GM04503 (cell line): ENCODE measurements at places on chromosomes 7 and 10.
A peak's percentile ranks its signal among the peaks of the same experiment; 100 is the strongest.

DNA sequence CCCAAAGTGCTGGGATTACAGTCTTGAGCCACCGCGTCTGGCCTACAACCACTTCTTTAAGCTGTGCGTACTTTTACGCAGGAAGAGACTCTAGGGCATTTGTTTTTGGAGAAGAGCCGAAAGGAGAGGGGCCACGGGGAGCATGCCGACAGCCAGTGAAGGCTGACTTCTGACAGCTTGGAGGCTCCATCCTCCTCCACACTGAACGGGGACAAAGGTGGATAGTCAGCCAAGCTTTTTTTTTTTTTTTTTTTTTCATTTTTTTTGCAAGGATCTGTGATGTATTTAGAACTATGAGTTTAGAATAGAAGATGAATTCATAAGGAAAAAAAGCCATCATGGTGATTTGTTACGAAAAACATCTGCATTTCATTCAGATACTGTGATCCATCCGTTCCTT lies 221.7 kb downstream of the ARHGAP21 start:
- no peak for DNase-seq

DNA sequence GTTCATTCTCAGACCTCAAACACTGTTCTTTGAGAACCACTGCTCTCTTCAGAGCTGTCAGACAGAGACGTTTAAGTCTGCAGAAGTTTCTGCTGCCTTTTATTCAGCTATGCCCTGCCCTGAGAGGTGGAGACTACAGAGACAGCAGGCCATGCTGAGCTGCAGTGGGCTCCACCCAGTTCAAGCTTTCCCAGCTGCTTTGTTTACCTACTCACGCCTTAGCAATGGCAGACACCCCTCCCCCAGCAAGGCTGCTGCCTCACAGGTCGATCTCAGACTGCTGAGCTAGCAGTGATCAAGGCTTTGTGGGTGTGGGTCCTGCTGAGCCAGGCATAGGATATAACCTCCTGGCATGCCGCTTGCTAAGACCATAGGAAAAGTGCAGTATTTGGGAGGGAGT lies 80.5 kb upstream of the CYP2C9 start:
- DNase-seq = no peak

DNA sequence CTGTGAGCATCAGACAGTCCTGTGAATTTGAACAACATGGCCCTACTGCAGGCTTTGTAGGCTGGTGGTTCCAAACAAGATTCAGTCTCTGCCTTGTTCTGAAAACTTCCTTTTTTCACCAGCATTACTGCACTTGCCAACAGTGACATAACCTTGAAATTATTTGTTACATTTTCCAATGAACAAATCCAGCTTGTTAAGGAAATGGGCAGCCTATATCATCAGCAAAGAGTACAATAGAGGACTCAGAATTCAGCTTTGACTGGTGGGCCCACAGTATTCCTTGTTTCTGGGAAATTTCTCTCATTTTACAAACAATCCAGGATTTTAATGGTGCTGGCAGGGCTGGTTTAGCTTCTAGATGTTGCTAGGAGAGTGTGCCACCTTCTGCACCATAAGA lies 703.7 kb upstream of the FZD8 start:
- no peak for DNase-seq

GRCh38 chr10:92420546-92421275 lies 129.7 kb downstream of the MARCHF5 start:
- DNase-seq = no peak

DNA sequence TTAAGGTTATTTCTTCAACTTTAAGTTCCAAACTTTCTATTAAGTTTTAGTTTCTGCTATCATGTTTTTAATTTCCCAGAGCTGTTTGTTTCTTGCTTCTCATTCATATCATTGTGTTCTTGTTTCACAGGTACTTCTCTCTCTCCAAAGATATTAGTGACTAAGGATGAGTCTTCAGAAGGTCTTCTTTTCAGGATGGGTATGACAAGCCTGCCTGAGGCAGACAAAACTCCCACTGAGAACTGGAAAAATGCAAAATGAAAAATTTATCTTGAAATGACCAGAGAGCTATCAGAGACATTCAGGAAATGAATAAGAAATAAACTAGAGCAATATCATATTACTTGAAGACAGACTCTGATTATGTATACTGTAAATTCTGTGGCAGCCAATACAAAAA lies 110.8 kb upstream of the EGFR start:
- no peak for DNase-seq

DNA sequence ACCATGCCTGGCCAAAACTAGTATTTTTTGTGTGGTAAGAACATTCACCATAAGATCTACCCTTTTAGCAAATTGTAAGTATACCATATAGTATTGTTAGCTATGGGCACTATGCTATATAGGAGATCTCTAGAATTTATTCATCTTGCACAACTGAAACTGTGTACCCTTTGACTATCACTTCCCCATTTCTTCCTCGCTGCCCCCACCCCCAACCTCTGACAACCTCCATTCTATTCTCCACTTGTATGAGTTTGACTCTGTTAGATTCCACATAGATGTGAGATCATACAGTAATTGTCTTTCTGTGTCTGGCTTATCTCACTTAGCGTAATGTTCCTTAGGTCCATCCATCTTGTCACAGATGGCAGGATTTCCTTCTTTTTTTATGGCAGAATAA lies 3.6 kb downstream of the CASP7 start:
- no peak for DNase-seq

- DNase-seq = no peak
These were observed 111.1 kb downstream of the CPED1 start for GRCh38 chr7:121099572-121099971.

DNA sequence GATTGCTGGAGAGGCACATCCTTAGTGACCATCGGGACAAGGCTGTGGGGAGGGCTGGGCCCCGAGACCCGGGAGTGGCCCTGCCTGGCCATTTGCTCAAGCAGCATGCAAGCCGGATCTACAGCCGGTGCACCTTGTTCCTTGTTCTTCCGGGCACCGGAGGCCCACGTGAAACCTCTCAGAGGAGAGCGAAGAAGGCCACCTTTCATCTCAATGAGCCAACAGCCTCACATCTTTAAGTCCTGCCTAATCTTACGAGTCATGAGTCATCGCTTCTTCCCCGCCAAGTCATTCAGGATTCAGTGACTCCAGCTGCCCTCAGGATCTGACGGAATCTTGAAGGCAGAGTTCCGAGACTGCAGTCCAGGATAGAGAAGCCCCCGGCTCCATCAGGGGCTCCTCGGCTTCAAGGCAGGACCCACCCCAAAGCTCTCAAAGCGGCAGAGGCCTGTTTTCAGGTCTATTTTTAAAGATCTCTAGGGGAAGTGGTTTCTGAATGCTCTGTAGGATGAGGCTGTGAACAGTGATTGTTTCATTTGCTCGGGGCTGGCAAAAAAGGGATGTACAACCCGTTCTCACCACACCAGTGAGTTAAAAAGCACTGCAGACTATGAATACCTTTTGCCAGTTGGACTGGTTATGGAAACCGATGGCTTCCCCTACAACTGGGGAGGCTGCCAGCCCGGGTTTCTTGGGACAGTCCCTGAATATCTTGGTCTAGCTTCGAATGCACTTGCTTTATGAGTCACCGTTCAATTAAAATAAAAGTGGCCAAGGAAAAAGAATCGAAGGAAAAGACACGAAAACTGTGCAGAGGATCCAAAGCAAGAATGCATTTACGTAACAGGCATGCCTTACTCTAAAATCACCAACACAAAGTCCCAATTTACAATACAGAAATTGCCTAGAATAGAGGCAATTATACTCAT lies 57.2 kb upstream of the ECHDC3 start:
- peak; percentile 89 for DNase-seq

- DNase-seq = no peak
These were observed 33.4 kb downstream of the INPP5A start for GRCh38 chr10:132570771-132571649.

DNA sequence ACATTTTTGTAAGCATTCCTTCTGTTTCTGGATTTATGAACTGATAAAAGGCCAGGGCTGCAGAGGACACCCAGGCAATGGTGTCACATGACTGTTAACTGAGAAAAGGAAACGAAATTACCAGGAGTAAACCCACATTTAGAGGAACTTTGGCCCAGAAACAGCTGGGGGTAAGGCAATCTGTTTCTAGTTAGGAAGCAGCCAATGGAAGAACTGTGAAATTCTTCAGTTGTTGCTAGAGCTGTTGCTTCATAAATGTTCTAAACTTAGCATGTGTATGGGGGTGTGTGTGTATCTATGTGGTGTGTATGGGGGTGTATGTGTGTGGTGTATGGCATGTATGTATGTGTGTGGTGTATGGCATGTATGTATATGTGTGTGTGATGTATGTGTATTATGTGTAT lies 11.8 kb upstream of the PDCD4 start:
- peak; percentile 93 for DNase-seq

DNA sequence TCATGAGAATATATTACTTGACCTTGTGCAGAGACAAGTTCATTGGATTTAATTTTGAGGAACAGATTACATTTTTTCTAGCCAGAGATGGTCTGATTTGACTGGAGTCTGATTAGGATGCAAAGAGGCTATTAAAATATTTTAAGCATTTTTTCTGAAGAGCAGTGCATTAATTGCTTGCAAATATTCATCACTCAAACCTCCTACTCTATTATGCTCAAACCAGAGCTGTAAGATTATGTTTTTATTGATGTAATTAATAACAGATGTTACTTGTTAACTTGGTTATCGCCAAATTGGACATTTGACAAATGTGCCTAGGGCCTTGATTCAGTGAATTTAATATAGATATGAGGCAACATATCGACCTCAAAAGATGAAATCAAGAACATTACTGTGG lies 160.9 kb upstream of the SLC13A1 start:
- no peak for DNase-seq

- no peak for DNase-seq
These were observed 56.8 kb upstream of the YAE1 start for GRCh38 chr7:39509436-39509835.

- no peak for DNase-seq
These were observed 150.4 kb downstream of the ACTR3B start for GRCh38 chr7:152909683-152910544.

GRCh38 chr7:24715171-24715570 lies 42.1 kb downstream of the GSDME start:
- DNase-seq = no peak

DNA sequence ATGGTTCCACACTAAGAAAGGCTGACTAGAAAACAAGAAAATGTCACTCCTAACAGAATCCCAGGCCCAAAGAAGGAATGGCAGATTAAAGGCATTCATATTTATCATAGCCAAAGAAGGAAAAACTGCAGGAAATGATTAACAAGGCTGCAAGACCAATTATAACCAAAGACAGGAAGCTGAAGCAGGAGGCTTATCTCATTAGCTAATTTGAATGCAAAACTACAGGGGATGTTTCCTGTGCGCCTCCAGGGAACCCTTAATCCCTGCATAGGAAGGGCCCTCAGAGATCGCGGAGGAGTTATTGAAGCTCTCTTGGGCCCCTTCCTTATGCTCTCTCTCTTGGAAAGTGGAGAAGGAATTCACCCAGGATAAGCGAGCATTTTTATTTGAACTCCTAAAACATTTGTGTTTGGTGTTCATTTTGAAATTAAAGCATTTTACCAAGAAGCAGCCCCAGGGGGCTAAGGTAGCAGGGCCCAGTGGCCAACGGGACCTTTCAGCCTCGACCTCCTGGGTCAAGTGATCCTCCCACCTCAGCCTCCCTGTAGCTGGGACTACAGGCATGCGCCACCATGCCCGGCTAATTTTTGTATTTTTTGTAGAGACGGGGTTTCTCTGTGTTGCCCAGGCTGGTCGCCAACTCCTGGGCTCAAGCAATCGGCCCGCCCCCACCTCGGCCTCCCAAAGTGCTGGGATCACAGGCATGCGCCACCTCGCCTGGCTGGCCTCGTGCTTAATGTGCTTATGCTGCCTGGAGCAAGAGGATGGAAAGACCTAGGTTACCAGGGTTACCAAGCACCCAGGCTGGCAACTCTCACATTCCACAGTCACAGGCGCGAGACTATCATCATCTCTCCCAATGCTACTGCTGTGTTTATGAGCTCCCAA lies 24.1 kb upstream of the PROSER2 start:
- DNase-seq = no peak

DNA sequence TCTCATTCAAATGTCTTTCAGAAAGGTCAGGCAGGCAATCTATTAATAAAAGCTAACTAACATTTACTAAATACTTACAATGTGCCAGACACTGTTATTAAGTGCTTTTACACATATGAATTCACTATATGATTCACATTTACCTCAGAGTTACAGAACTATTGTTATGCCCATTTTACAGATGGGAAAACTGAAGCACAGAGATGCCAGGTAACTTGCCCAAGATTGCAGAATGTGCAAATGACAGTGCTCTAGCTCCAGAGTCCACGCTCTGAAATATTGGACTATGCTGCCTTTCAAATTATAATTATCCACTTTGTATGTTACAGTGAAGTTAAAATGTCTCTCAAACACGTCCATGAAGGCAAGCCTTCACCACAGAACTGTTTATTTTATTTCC lies 22.0 kb downstream of the UPF2 start:
- DNase-seq = no peak

GRCh38 chr10:3208481-3209406 lies 36.2 kb upstream of the PITRM1 start:
- no peak for DNase-seq

DNA sequence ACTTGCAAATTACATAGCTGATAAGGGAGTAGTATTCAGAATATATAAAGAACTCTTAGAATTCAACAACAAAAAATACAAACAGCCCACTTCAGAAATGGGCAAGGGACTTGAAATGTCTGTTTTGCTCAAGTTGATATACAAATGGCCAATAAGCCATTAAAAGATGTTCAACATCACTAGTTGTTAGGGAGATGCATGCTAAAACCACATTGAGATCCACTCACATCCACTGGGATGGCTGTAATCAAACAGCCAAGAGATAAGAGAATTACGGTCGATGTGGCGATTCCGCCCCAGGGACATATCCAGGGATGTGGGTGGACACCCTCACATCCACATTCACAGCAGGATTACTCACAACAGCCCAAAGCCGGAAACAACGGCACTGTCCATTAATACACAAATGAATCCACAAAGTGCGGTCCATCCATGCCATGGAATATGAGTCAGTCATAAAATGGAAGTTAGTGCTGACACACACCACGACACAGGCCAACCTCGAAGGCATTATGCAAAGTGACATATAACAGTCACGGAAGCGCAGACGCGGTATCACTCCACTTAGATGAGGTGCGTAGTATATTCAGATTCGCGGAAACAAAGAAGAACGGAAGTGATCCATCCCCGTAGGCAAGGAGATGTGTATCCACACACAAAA lies 227.8 kb downstream of the DNAJB6 start:
- DNase-seq = no peak

- no peak for DNase-seq
These were observed 154.0 kb downstream of the SGMS1 start for GRCh38 chr10:50469778-50470193.

GRCh38 chr7:134104166-134104565 lies 23.0 kb upstream of the LRGUK start:
- DNase-seq = no peak

GRCh38 chr7:99293167-99293566 lies 20.5 kb downstream of the MYH16 start:
- no peak for DNase-seq

- no peak for DNase-seq
These were observed 907.8 kb downstream of the GATA3 start for GRCh38 chr10:8962249-8962648.
